LHCN-M2 (cell line): ENCODE measurements at places on chromosomes 3 and 15.

DNA sequence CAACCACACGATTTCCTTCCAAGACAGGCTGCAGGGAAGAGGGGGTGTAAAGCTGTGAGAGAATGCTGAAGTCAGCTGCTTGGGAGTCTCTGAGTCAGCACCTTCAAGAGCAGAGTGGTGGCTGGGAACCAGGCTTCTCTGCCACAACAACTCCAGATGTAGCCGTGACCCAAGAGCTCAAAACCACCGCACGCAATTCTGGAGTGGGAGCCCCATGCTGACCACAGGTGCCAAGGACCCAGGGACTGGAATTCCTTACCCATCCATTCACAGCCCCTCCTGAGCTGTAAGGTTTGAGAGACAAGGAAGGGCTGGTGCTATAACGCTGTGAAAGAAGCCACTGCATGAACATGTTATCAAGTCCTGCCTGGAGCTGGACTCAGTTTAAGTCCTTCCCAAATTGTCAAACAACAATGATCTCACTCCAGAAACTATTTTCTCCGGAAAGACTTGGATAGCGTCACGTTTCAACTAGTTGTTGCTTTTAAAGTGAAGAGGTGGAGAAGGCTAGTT is 61.4 kb downstream of the UMPS start:
- peak; percentile 98 for DNase-seq

- DNase-seq: peak; percentile 39
Observed at GRCh38 chr15:78000091-78000926, 77.2 kb downstream of the TBC1D2B start.

DNA sequence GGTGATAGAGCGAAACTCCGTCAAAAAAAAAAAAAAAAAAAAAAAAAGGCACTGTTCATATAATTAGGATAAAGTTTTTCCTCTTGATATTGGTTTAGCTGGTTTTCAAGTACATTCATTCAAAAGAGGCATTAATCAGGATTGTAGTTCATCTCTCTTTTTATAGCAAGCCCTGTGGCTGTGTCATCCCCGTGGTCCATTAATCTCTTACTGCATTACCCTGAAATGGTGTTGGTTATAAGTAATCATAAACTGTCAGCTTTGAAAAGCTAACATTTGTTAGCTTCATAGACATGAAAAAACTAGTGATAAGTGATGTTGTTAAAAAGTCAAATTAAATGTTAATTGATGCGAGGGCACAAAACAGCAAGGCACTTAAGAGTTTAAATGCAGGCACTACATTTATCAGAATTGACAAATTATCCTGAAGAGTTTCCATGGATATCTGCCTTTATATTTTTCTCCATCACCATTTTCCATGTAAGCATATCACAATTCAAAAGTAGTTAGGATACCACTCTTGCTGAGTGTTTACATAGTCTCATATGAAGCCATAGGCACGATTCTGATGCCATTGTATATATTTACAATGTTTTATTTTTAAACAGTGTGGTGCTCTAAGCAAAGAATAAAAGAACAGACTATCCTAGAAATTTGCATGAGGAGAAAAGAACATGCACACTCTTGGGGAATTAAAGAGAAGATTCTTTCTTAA is 193.1 kb downstream of the OTOL1 start:
- DNase-seq: no peak

DNA sequence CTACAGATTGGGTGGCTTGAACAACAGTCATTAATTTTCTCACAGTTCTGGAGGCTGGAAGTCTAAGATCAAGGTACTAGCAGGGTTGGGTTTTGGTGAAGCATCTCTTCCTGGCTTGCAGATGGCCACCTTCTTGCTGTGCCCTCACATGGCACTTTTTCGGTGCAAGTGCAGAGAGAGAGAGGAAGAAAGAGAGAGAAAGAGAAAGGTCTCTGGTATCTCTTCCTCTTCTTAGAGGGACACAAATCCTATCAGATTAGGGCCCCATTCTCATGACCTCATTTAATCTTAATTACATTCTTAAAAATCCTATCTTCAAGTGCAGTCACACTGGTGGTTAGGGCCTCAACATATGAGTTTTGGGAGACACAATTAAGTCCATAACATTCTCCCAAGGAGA is 167.1 kb downstream of the NFKBIZ start:
- DNase-seq: no peak

DNA sequence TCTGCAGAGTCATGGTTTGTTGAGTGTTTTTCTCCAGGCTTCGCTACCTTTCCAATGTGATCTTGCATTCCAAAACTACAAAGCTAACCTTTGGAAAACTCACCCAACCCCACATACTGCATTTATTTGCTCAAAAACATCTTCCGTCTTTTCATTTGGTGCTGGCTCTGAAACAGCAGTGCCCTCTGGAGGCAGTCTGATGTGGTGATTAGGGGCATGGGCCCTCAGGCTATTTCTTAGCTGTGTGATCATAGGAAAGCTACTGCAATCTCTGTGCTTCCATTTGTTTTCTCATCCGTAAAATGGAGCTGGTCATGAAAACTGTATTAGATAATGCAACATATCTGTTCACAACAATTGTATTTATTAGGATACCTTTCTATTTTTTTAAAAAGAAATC is 47.0 kb downstream of the MTHFS start:
- DNase-seq: peak; percentile 27

DNA sequence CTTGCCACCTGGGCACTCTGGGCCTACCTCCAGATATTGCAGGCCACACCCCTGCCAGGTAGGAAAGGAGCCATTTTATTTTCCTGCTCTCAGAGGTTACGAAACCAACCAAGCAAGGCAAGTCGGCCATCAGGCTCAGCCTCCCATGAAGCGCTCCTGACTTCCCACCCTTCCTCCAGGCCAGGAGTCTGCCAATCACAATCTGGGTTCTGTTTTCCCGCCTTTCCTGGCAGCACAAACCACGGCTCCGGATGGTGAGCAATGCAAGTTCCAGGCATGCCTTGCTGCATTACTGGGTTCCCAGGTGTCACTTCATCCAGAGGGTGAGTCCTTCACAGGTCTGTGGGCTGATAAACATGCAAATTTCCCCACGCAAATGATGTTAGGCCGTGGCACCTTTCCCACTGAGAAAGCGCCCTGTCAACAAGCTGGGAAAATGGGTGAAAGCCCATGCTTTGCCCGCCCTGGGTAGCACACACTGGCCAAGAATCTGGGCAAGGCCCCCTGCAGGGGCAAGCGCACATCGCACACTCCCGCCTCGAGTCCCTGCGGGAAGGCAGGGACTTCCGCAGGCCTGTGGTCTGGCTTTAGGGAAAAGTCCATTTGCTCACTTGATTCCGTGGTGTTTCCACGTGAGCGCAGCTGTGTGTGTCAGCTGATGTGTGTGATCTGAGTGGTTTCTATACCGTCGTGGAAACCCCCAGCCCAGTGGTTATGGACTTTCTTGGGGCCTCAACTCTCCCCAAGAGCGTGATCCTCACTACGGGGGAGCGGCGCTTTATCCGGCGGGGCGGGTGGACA is 61.6 kb upstream of the RYK start:
- no peak for DNase-seq

GRCh38 chr3:40494698-40495097 is 11.1 kb upstream of the ZNF620 start:
- DNase-seq: no peak

GRCh38 chr3:10763817-10764258 is 52.2 kb upstream of the SLC6A11 start:
- DNase-seq: no peak

DNA sequence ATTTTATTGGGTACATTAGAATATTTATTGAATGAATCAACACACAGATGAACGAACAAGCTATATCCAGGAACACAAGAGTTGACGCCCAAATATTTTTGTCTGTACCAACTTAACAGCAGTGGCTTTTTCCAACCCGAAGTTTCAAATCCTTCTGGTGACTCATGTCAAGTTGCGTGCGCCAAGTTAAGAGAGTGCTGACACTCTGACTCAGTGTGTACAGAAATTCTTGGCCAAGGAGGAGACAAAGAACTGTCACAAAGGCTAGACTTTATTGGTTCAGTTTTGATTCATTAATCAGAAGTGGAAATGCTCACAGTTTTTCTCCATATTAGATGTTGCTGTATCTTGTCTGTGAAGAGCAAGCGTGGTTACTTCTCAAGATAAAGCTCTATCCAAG is 59.6 kb upstream of the TSC22D2 start:
- peak; percentile 93 for DNase-seq

DNA sequence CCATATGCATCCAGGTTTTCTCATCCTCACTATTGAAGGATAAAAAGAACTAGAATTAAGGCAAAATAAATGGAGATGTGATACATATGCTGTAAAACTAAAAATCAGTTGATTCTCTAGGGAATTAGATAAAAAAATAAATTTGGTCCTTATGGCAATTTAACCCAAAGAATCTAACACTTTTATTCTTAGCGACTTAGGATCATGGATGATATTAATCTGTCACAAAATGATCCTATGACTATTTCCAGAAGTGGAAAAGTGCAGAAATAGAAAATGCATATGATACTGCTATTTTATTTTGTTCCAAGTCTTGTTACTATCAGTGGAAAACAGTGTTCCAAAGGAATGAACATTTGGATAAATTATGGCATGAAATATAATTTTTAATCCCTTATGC is 746.3 kb downstream of the ROBO2 start:
- no peak for DNase-seq

GRCh38 chr3:115588201-115589115 is 34.9 kb upstream of the GAP43 start:
- no peak for DNase-seq

GRCh38 chr3:32335365-32336112 is 56.1 kb upstream of the CMTM7 start:
- DNase-seq: no peak

GRCh38 chr15:97972366-97972765 is 11.9 kb downstream of the ARRDC4 start:
- DNase-seq: no peak

DNA sequence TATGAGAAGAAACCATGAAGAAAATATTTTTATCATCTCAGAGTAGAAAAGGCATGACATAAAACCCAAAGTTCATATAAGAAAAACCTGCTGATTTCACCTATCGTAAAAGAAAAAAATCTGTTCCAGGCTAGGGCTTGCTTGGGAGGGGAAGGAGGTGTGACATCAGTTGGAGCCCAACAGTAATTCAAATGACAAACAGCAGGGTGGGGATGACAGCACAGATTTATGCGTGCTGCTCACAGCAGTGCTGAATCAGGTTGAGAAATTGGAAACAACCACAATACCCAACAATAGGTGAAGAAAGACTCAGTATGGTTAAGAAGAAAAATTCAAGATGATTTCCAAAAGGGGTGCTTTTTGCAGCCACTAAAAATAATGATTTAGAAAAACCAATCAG is 172.4 kb downstream of the PDE8A start:
- DNase-seq: no peak

- peak; percentile 24 for DNase-seq
Observed at GRCh38 chr3:96813134-96813819, 1.1 kb upstream of the EPHA6 start.

- DNase-seq: no peak
Observed at GRCh38 chr3:177300039-177300833, 103.0 kb upstream of the TBL1XR1 start.

- DNase-seq: no peak
Observed at GRCh38 chr15:99250494-99250856, 806 bp upstream of the LRRC28 start.

GRCh38 chr15:76575679-76576078 is 239.1 kb downstream of the ISL2 start:
- DNase-seq: no peak

GRCh38 chr3:189186101-189186500 is 14.3 kb downstream of the TPRG1 start:
- DNase-seq: peak; percentile 5

DNA sequence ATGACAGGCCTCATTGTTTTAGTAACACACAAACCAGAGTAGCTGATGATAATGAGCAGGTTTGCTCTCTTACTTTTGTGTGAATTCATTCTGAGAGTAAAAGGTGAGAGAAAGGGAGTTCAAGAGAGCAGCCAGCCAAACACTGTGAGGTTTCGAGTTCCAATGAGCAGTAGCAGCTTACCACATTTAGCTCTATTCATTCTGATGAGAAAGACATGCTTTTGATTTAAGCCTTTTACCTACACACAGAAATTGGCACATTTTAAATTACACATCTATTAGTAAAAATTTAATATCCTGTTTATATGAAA is 28.0 kb downstream of the GLDN start:
- DNase-seq: no peak

DNA sequence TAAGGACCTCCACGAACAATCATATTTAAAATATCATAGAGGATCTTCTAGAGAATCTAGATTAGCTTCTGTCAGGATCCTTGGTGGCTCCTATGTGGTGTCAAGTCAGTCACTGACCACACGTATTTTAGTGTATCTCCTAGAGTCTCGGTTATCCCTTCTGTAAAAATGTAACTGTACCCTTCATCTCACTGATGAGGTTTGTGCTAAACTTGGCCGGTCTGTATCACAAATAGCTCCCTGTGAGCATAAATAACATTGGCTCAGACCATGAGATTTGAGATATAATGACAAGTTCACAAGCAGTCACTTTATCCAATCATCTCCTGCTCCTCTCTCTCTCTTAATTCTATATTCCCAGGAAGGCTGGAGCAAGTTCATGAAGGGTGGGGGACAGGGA is 93.6 kb upstream of the ARL6 start:
- DNase-seq: no peak

- peak; percentile 74 for DNase-seq
Observed at GRCh38 chr3:159796744-159797143, 191.9 kb upstream of the IL12A start.

DNA sequence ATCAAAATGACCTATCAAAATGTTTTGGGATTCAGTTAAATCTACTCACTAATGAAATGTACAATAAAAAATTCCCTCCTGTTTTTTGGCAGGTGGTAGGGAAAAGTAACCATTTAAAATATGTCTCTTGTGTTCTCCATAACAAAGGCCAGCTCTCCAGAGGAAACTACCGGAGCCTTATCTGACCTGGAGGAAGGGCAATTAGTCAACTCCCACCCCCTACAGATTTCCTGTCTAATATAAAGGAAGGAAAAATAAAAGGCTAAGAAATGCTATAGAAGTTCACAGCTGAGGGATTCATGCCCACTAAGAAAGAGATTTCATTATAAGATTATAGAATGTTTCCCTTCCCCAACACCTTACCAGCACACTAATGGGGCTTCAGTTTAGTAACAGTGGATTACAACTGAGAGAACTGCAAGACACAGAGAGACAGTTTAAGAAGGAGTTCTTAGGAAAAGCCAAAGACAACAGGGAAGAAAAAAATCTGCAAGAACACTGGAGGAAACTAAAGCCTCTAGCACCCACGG is 376.5 kb upstream of the KCNMB2 start:
- DNase-seq: no peak

DNA sequence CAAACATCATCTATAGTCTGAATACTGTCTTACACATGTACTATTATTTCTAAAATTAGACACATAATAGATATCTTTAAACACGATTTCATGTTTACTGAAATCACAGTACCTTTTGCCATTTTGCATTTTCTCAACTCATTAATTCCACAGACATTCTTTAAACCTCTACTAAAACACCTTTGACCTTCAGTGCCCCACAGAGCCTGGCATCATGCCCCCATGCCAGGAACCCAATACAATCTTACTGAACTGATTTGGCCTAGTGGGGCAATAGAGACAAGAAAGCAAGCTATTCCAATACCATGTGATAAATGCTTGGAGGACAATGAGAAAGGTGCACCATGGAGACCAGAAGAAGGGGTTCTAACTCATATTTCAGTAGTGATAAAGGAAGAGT is 19.3 kb upstream of the GUCA1C start:
- DNase-seq: no peak

- peak; percentile 77 for DNase-seq
Observed at GRCh38 chr15:56215769-56216168, 27.9 kb downstream of the RFX7 start.

GRCh38 chr3:155149494-155149893 is 69.4 kb downstream of the MME start:
- DNase-seq: no peak

GRCh38 chr3:144770281-144770680 is 798.7 kb downstream of the DIPK2A start:
- DNase-seq: peak; percentile 74

GRCh38 chr3:194042927-194043326 is 93.0 kb upstream of the HES1 start:
- DNase-seq: peak; percentile 94
